ENCODE measurements at places on chromosomes 6 and 20. TPM values are rescaled to one million over a fixed set of nuclear protein-coding genes. Genes with fewer than 3 reads are reported as not detected.

The ARMH2 gene
- total RNA-seq, result not detected

DNA sequence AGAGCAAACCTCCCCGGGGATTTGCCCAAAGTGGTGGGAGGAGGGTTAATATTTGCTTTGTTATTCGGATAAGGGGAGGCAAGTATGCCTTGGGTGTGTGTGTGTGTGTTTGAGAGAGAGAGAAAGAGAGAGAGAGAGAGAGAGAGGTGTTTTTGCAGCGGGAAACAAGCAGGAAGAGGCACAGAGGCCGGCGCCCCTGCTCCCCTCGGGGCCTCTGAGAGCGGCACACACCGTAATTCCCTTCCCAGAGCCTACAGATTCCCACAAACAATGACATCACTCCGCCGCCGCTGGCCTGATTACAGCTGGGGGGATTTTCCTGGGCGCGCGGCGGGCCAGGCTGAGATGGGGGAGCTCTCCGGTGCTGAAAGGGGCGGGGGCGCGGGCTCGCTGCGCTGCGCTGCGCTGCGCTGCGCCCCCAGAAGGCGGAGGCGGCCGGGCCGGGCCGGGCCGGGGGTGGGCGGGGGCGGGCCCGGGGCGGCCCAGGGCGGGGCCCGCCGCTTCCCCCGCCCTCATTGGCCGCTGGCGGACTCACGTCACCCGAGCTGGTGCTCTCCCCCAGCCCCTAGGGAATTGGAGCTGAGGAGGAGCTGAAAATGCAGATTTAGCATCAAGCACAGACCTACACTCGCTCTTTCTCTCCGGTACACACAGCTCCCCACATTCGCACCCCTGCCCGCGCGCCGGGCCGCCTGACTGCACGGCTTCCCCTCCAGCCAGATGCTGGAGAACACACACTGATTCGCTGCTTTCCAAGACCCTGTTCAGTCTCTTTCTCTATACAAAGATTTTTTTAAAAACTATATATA, at the start of gene PCSK2:
PCSK2 (plus strand) TSS at position 631 of the 809 bp plus-strand sequence. CDS start 266 bp downstream, outside the sequence.
- H3K27ac ChIP-seq, result no peak within 1 kb of the TSS
- H3K4me3 ChIP-seq, result peak within 1 kb of the TSS; percentile 33
- peak; percentile 61 for DNase-seq
- H3K27me3 ChIP-seq, result no peaks in the 10 kb centered on the region
- no peaks in the 10 kb centered on the region for H3K36me3 ChIP-seq
- peaks cover 4% of the 10 kb centered on the region for H3K4me1 ChIP-seq

DNA sequence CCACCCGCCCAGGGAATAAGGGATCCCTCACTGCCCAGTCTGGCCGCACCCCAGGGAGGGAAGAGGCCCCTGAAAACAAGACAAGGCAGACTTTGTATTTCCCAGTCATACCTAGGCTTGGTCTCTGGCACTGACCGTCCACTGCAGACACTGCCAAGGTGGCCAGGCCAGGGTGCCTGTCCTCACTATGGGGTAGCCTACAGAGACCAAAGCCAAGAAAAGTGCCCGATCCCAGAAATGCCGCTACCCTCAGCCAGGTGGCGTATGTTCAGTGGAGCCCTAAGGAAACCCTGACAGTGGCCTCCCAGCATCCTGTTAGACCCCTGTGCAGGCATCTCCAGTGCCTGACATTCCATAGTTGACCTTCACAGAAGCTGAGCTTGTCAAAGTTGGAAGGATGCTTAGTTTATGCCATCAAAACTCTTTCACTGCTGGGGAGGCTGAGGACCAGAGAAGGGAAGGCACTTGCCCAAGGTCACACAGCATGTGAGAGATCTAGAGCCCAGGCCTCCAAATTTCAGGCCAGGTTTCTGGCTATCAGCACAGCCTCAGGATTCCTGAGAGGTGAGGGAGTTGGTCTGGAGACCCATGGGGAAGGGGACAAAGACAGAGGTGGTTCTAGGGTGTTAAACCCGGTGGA, 2.5 kb downstream of the SCRT2 start:
- no peak overlapping the region for H3K4me3 ChIP-seq
- H3K36me3 ChIP-seq, result no peaks in the 10 kb centered on the region
- no peaks in the 10 kb centered on the region for H3K4me1 ChIP-seq
- no peak for DNase-seq

- no peaks in the 10 kb centered on the region for H3K36me3 ChIP-seq
- no peak within 1 kb of the TSS for H3K27ac ChIP-seq
- DNase-seq, result peak; percentile 26
- no peaks in the 10 kb centered on the region for H3K27me3 ChIP-seq
- no peak within 1 kb of the TSS for H3K4me3 ChIP-seq
Measured at GRCh38 chr20:24948939-24949679, at the start of gene CST7. Gene CST7, plus strand, starts transcription at chr20:24949269. Its CDS starts 237 bp downstream, at chr20:24949506.

DNA sequence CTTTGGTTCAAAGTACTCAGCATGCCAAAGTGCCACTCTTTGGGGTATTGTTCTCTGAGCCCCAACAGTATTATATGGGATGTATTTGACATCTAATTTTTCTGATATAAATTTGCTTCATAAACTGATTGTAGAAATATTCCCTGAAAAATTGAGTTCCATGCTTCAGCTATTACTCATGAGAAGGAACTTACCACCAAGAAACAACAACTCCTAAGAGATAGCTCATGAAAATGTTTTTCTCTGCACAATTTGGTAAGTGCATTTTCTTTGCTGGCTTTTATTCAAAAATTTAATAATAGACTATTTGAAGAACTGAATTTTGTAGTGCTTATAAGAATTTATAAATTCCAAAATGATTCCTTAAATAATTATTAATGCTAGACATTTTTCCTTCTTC, 12.8 kb upstream of the TPD52L1 start:
- H3K36me3 ChIP-seq, result no peaks in the 10 kb centered on the region
- no peak overlapping the region for H3K27ac ChIP-seq
- no peaks in the 10 kb centered on the region for H3K4me1 ChIP-seq

DNA sequence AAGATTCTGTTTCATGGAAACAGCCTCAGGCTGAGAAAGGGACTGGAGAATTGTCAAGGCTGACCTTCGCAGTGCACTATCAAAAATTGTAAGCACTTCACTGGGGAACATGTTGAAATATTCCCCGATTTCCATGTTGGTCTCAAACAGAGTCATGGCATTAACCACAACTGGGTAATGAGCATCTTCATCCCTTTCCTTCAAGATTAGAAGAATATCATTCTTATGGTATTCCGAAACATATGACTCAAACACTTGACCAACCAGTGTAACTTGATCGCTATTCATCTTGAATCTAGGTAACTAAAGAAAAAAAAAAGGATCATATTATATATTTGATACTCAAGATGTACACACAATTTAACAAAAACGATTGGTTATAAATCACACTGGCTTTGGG, 3.5 kb downstream of the MCM9 start:
- no peak overlapping the region for H3K4me3 ChIP-seq
- no peak overlapping the region for H3K27ac ChIP-seq
- no peaks in the 10 kb centered on the region for H3K36me3 ChIP-seq
- no peaks in the 10 kb centered on the region for H3K4me1 ChIP-seq
- H3K27me3 ChIP-seq, result no peaks in the 10 kb centered on the region

DNA sequence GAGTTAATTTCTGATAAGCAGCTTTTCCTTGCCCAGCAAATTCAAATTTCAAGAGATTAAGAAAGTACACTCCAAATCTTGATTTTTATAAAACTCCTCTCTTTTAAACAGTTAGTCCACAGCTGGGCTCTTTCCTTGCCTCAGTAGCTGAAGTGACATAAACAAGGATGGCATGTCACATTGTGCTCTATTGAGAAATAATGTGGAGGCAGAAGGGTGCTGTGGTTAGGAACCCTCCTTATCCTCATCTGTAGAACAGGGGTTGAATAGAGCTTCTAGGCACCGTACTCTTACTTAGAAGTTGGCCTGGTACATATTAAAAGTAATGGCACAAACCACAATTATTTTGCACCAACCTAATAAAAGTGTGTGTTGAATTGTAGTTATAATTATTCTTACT, 70.3 kb downstream of the RSPO3 start:
- H3K36me3 ChIP-seq, result no peaks in the 10 kb centered on the region
- DNase-seq, result no peak
- H3K4me3 ChIP-seq, result no peak overlapping the region

GRCh38 chr6:80544976-80545722, 438.7 kb downstream of the BCKDHB start:
- H3K4me3 ChIP-seq, result no peak overlapping the region
- DNase-seq, result no peak
- no peaks in the 10 kb centered on the region for H3K27me3 ChIP-seq
- H3K27ac ChIP-seq, result no peak overlapping the region
- H3K36me3 ChIP-seq, result no peaks in the 10 kb centered on the region

DNA sequence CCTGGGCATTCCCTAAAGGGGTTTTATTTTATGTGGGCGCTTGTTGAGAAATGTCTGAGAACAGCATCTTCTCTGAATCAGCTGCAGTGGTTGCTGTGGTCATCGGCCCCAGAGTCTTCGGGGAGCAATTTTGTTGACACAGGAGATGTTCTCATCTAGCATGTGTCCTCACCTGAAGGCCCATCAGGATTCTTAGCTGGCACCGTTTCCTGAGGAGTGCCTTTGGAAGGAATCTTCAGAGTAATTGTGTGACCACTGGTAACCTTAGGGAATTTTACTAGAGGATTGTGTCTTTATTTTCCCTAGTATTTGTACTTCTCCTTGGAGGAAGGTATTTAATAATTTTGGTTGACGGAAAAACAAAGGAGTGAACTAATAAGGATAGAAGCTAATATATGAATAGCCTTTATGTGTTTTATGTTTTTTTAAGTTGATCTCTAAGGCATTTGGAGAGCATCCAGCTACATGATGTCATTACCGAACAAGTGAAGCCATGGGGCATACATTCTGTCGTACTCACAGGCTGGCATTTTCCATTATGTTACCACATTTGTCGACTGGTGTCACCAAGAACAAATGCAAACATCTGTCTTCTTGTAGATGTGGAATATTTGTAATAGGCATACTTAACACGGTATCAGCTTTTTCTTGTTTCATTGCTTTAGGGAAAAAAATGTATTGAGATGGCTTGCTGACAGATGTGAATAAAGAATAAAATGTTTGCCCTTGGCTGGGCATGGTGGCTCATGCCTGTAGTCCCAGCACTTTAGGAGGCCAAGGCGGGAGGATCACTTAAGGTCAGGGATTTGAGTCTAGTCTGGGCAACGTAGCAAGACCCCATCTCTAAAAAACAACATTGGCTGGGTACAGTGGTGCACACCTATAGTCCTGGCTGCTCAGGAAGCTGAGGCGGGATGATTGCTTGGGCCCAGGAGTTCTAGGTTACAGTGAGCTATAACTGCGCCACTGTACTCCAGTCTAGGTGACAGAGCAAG, 41.9 kb downstream of the TULP4 start:
- H3K4me3 ChIP-seq, result no peak overlapping the region
- no peaks in the 10 kb centered on the region for H3K27me3 ChIP-seq
- H3K4me1 ChIP-seq, result no peaks in the 10 kb centered on the region
- DNase-seq, result no peak

- no peak overlapping the region for H3K4me3 ChIP-seq
- DNase-seq, result no peak
- H3K27ac ChIP-seq, result peak overlapping the region; percentile 36
- H3K27me3 ChIP-seq, result no peaks in the 10 kb centered on the region
Measured at GRCh38 chr6:3341467-3341866, 82.7 kb downstream of the PSMG4 start.

The SLC26A8 gene
- total RNA-seq, result not detected

The ZNF343 gene
- 3.2 TPM for total RNA-seq

GRCh38 chr6:135073756-135074393, 19.3 kb upstream of the HBS1L start:
- no peaks in the 10 kb centered on the region for H3K27me3 ChIP-seq
- no peak overlapping the region for H3K4me3 ChIP-seq
- no peaks in the 10 kb centered on the region for H3K4me1 ChIP-seq
- H3K27ac ChIP-seq, result no peak overlapping the region
- DNase-seq, result no peak
- no peaks in the 10 kb centered on the region for H3K36me3 ChIP-seq

- peaks cover 10% of the 10 kb centered on the region for H3K4me1 ChIP-seq
- no peaks in the 10 kb centered on the region for H3K27me3 ChIP-seq
- DNase-seq, result peak; percentile 96
- H3K36me3 ChIP-seq, result no peaks in the 10 kb centered on the region
Measured at GRCh38 chr20:57709823-57710799, at the start of gene PMEPA1. Gene PMEPA1, minus strand, starts transcription at chr20:57710015. Its CDS starts 433 bp downstream, at chr20:57709582.
